ENCODE measurements at places on chromosomes 4 and X.

GRCh38 chrX:150574559-150575418 is 6.4 kb downstream of the MTM1 start:
- no peak for DNase-seq

- DNase-seq, result no peak
Measured at GRCh38 chrX:20217271-20217670, 49.4 kb downstream of the RPS6KA3 start.

GRCh38 chr4:132003593-132003992 is 1145.5 kb upstream of the PCDH10 start:
- no peak for DNase-seq

DNA sequence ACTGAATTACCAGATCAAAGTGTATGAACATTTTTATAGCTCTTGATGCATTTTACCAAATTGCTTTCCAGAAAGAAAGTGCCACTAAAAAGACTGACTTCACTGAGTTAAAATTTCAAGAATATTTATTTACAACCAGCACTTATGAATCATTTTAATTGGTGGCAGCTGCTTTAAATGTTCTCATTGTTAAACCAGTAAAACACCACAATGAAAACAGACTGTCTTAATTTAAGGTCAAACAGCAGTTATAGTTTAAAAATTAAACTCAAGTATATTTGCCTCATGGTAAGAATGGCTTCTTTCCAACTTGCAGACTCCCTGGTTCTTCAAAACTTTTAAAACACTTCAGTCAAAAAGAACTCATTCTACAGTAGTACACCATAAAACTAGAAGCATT is 36.9 kb downstream of the AMMECR1 start:
- DNase-seq, result no peak

DNA sequence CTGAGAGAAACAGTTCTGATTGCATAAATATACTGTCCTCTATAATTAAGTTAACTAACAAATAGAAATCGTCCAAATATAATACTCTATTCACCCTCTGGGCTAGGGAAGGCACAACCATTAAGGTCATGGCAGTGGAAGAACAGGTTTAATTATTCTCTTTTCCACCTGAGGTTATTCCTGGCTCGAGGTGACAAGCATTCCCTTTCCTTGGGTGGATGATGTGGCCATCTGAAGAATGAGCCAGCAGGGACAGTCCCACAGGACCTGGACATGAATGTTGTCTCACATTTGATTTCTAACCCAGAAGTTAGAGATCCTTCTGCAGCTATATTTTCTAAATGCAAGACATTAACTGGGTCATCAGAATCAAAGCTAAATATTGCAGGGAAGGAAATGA is 5.5 kb downstream of the IBSP start:
- DNase-seq, result no peak

- DNase-seq, result no peak
Measured at GRCh38 chr4:52617336-52618020, 41.6 kb downstream of the USP46 start.

- no peak for DNase-seq
Measured at GRCh38 chrX:73213734-73214425, 771 bp downstream of the NAP1L2 start.

- no peak for DNase-seq
Measured at GRCh38 chrX:21741869-21742701, 15.8 kb downstream of the SMPX start.

DNA sequence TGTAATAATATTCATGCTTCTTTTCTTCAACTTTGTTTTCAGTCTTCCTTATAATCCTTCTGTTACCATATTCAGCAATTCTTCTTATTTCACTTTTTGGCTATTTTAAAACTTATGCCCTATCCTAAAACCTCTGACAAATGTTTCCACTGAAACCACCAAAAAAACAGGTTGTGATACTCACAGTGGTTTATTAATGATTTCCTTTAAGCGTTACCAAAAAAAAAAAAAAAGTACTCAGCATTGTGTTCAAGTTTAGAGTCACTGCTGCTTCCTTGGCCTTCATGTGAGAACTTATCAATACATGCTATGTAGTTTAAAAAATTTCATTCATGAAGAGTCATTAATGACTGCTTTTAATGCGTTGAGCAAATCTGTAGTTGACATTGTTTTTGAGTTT is 35.4 kb upstream of the UGT2A3 start:
- no peak for DNase-seq

- no peak for DNase-seq
Measured at GRCh38 chr4:25063116-25063515, 32.4 kb upstream of the LGI2 start.

- DNase-seq, result no peak
Measured at GRCh38 chr4:71229477-71230270, 109.1 kb upstream of the SLC4A4 start.
